Ovary (tissue), 10 donors: ENCODE measurements at places on chromosomes 11 and 22. TPM values are rescaled to one million over a fixed set of nuclear protein-coding genes. Genes with fewer than 3 reads are reported as not detected.

GRCh38 chr11:110962921-110963320 lies 250.7 kb upstream of the ARHGAP20 start:
- DNase-seq: no peak

- no peak for DNase-seq
Observed at GRCh38 chr11:66267039-66267378, 1.4 kb upstream of the RAB1B start.

DNA sequence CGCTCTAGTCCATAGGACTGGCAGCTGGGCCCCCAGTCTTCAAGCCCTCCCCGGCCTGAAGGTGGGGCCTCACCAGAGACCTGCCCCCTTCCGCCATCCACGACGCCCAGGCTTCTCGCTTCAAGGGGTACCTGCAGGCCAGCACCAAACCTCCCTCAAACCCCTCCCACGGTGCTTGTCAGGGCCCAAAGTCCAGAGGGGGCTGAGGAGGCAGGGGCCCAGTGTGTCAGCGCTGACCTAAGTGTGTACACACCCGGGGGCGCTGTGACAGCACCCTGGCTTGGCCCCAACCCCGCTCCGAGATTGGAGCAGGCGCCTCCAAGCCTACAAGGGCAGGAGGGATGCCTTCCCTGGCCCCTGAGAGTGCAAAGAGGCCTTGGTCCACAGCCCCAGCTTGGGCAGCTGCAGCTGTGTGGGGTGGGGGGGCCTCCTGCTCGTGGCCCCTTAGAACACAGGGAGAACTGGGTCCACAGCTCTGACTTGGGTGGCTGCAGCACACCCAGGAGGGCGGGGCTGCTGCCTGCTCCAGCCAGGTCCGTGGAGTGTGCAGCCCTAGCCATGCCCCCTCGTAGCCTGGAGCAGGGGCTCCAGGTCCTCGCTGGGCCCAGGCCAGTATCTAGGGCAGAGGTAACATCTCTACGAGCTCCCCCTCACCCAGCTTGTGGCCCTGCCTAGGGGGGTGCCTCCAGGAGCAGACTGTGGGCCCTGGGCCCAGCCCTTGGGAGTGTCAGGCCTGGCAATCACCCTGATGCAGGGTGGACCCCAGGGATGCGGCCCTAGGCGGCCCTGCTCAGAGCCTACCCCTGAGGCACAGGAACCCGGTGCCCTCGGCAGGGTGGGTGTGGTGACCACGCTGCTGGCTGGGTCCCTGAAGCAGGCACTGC lies 4.9 kb downstream of the SBF2 start:
- peak; percentile 29 for DNase-seq

DNA sequence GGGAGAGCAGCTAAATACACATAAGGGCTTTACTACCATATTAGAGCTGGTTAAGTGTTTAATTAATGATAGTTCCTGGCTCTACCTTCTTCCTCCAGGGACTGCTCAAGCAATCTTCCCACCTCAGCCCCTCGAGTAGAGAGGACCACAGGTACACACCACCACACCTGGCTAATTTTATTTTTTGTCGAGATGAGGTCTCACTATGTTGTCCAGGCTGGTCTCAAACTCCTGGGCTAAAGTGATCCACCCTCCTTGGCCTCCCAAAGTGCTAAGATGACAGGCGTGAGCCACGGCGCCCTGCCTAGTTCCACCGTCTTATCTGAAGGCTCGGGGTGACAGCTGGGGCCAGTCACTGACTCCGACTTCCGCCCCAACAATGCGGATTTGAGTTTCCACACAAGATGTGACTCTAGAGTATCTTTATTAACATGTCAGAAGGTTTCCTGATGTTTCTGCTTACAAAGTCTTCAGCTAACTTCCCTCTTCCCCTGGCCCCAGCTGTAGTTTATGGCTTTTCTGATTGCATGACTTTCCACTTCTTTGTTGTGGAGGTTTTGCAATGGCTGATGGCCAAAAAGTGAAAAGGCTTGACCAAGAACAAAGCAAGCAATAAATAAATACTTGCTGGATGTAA lies 16.8 kb downstream of the TPST2 start:
- DNase-seq: no peak

DNA sequence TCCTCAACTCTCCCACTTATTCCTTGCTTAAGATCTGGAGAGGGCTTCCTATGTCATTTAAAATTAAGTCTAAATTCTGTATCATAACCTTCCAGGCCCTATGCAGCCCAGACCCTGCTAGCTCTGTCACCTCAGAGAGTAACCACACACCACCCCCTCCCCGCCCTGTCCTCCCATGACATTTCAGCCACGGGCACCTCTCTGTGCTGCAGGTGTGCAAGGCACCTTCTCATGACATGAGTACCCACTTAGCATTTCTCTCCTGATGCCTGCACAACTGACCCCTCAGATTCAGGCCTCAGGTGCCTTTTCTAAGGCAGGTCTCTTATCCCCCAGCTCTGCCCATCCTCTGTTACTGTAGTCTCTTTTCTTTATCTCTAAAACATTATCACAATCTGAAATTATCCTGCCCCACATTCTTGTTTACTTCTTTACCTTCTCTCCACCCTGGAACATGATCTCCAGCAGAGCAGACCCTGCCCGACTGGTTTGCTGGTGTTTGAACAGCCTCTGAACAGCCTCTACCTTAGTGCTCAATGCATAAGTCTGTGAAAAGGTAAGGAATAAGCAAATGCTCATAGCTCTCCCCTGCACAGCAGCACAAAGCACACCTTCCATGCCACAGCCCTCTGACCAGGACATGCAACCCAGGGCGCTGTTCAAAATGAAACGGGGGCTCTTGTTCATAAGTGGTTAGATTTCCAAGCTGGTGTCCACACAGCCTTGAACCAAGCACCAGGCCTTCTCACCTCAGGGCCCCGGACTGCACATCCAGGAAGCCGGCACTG lies 196.1 kb upstream of the B3GAT1 start:
- DNase-seq: no peak

DNA sequence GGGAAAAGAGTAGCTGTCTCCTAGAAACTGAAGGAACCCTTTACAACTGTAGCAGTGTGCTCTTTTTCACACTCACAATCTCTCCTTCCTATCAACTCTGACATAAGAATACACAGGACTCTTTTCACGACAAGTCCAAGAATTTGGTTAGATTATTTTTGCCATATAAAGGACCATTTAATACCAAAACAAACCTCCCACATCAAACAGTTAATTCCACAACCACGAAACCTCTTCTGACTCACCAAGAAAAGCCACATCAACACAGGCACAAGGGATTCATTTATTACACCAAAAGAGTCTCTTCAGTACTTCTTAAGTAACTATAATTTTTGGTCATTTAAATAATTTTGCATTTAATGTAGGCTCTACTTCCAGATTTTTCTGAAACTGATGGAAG lies 222.6 kb upstream of the PITPNB start:
- DNase-seq: no peak

DNA sequence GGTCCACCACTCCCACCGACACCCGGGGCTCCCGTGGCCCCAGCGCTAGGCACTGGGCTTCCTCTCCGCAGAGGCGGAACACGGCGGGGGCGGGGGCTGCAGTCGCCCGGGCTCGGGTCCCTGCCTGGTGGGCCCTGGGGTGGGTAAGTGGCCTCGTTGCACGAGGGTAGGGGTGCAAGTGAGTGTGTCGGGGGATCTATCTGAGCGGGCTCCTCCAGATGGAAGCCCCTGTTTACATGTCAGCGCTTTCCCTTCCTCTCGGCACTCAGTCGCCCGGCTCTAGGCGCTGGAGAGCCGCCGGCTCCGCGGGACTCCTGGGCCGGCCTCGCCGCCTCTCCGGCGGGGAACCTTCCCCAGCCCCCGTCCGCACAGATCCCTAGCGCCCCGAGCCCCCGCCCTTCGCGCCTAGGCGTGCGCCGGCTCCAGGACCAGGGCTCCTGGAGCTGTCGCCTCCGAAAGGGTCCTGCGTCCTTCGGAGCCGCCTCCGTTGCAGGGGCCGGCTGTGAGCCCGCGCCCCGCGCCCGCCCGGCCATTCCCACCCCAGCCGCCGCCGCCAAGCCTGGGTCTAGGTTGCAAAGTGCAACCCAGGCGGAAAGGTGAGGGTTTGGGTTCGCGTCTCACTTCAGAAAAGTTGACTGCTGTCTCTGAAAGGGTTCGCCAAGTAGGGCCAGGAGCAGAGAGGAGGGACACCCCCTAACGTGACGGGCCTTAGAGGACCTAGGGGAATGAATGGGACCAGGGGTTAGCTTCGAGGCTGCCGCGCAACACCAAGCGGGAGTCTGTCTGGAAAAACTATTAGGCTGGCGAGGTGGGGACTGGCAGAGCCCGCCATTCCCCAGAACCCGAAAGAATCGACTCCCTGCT lies 978 bp downstream of the FLI1 start:
- no peak for DNase-seq

The SLC1A2 gene
- 0.15 TPM for polyA plus RNA-seq

GRCh38 chr11:8818421-8818820 lies 92.6 kb upstream of the AKIP1 start:
- no peak for DNase-seq

The DDIAS gene
- 0.38 TPM for polyA plus RNA-seq

GRCh38 chr11:110355011-110355744 lies 58.8 kb upstream of the RDX start:
- DNase-seq: no peak

The CNTF gene
- 2.0 TPM for polyA plus RNA-seq

The OR56A3 gene
- polyA plus RNA-seq: not detected

GRCh38 chr11:7973011-7973410 lies 7.8 kb upstream of the NLRP10 start:
- DNase-seq: no peak

GRCh38 chr11:70140711-70141485 lies 62.2 kb upstream of the FADD start:
- DNase-seq: no peak

- no peak for DNase-seq
Observed at GRCh38 chr11:43756575-43756974, 76.0 kb downstream of the HSD17B12 start.

The CPT1A gene
- polyA plus RNA-seq: 25.3 TPM

- no peak for DNase-seq
Observed at GRCh38 chr11:120410622-120411380, 74.6 kb downstream of the ARHGEF12 start.

- DNase-seq: peak; percentile 44
Observed at GRCh38 chr11:12810568-12810894, 136.3 kb downstream of the TEAD1 start.

DNA sequence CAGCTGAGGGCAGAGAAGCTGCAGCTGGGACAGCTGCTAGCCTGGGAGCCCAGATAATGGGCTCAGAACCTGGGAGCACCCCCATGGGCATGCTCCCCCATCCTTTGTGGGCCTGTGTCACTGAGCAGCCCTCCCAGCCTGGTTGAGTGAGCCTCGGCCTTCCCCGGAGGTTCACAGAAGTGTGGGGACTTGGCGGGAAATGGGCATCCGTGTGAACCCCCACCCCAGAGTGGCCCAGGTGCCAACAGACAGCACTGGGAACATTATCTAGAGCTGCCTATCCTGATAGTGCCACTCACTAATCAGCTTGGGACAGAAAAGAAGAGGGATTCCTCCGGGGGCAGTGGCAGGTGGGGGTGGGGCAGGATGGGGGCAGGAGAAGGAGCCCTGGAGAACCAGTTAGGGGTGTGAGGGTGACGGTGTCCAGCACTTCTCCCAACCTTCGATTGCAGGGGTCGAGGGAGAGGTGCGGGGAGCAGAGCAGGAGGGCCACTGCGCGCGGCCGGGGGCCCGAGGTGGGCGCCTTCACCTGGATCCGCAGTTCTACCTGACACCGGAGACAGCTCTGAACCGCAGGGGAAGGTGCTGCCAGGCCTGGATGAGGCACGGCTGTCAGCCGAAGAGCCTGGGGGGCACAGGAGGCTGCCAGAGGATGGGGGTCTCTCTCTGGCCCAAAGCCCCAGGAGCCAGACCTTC lies 33.1 kb downstream of the FLRT1 start:
- no peak for DNase-seq

The CD44 gene
- polyA plus RNA-seq: 330 TPM

- no peak for DNase-seq
Observed at GRCh38 chr22:30717331-30717921, 22.8 kb downstream of the OSBP2 start.

DNA sequence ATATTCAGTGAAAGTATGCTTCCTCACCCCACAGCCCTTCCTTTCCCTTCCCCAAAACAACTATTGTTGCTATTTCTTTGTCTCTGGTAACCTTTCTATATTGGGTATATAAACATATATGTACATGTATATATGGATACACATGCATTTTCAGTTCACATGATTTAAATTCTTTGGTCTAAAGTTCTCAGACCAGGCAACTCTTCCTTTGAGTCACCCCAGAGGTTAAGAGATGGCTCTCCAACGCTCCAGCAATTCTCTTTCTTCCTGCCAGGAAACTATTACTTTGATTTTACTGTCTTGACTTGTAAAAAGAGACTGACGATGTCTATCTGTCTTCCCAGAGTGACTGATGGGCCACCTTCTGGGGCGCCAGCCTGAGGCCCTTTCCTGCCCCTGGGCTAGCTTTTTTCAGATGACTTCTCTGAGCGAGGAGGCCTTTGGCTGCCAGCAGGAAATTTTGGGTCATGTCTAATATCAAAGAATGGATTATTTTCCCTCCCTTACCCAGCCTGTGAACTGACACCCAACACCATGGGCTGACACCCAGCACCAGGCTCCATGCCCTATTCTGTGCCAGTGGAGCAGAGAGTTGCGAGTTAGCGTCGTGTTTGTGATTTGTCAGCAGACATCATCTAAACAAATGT lies 14.4 kb upstream of the ST3GAL4 start:
- DNase-seq: peak; percentile 25

GRCh38 chr11:134453441-134453840 lies 41.4 kb upstream of the B3GAT1 start:
- no peak for DNase-seq

DNA sequence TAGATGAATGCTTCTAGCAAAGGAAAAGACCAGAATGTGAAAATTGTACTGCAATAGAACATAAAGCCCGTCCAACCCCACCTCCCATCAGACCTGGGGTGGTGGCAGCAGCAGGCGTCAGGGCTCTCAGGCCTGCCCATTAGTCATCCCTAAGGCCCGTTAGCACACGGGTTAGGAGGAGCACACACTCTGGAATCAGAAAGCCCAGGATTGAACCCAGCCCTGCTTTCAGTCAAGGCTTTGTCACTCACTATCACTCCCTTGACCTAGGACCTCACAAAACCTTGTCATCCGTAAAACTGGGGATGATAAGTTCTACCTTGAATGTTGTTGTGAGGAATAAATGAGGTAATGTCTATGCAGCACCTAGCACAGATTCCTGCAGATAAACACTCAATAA lies 26.9 kb downstream of the MICAL3 start:
- no peak for DNase-seq

DNA sequence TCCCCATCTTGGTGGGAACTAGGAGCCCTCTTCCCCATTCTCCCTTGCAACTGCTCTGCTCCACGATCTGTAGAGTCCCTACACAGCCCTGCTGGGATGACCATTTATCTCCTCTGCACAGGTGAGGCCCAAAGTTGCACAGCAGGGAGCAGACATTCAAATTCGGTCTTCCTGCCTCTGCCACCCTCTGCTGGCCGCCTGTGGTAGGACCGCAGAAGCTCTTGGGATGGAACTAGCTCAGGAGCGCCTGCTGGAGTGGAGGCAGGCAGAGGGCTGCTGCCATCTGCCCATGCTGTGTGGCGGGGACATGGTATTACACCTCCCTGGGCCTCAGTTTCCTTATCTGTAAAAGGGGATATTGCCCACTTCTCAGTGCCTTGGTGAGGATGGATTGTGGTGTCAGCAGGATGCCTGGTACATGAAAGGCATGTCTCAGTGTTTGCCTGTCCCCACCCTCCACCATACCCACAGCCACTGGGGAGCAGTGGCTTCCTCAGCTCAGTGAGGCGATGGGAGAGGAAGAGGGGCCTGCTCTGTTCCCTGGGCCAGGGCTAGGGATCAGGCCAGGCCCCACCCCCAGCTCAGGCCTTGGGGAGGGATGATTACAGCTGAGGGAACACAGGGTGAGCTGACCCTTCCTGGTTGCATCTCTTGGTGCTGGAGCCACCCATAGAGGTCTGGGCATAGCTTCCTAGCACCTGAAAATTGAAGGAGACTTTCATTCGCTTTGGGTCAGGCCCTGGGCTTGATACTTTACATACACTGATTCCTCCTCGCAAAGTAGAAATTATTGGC lies 11.3 kb upstream of the OMP start:
- DNase-seq: peak; percentile 86
